Osteoblast (primary cell): ENCODE measurements at places on chromosomes 7 and 10.

DNA sequence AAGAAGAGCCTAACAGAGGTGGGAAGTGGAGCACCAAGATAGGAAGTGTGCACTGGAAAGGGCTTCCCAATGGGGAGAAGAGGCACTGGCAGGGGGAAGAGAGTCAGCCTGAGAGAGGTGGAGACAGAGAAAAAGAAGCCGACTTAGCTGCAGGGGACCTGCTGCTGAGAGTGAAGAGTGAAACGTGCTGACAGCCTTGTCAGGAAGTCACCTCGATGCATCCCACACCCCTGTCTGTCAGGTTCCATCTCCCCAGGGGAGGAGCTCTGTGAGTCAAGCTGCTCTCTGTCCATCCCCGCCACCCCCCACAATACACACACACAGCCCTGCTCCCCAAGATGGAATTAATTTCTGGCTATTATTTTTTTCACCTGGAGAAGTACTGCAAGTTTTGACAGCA lies 14.0 kb downstream of the KAZALD1 start:
- DNase-seq: peak; percentile 27

DNA sequence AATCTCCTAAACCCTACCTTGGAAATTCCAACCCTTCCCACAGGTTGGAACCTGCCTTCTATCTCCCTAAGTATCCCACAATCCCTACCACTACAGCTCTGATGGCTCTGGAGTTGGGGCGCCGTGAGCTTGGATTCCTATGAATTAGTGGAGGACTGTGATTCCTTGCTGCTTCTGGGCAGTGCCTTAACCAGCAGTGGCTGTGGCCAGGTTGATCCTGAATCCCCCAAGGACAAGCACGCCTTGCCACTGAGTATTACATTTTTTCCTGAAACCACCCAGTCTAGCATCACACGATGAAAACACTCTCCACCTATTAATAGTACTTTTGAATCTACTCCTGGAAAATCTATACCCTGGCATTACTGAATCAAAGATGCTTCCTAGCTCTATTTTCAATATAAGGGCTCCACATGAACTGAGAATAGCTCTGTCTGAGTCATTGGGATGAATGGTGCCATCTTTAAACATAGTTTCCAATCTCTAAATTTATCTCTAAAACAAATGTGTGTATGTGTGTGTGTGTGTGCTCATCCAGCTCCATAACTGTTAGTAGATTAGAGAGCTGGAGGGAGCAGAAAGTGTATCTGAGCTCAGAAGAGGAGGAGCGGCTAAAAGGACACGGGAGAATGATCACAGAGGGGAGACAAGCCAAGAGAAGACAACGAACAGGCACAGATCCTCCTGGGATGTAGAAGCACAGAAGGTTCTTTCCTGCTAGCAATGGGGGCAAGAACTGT lies 11.9 kb upstream of the INPP5F start:
- DNase-seq: no peak

GRCh38 chr7:142331941-142332340 lies 74.1 kb upstream of the PRSS58 start:
- DNase-seq: no peak

DNA sequence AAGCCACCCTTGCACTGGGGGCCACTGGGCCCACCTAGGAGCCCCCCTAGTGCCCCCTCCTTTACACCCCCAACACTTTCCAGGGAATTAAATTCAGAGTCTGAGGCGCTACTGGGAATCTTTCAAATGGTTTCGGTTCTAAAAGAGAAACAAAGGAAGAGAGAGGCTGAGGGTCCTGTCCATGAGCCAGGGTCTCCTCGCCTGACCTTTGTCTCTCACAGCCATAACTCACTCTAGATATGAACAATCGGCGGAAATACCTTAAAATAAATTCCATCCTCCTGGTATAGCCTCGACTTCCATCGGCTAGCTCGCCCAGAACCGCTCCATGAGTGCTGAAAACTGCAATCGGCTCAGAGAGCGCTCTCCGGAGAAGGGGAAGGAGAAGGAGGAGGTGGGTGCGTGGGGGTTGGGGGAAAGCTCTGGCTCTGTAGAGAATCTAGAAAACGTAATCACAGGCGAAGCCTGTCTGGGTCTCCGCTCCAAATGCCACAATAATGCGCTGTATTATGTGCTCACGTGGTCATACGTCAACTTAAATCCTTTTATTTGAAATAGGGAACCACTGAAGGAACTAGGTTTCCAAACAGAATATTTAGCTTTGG lies 12.6 kb downstream of the HOXA4 start:
- DNase-seq: peak; percentile 1

DNA sequence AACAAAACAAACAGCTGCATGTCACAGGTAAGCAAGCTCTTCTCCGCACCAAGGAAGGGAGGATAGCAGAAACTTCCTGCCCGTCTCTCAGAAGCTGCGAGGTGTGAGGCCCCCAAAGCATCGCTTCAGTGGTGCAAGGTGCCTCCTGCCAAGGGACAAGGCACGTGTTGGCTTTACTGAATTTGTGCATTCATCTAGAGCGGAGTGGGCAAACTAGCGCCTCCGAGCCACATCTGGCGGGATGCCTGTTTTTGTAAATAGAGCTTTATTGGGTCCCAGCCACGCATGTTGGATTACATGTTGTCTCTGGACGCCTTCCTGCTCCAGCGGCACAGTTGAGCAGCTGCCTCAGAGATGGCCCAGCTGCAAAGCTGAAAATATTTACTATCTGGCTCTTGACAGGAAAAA lies 27.7 kb downstream of the PHYH start:
- peak; percentile 79 for DNase-seq

DNA sequence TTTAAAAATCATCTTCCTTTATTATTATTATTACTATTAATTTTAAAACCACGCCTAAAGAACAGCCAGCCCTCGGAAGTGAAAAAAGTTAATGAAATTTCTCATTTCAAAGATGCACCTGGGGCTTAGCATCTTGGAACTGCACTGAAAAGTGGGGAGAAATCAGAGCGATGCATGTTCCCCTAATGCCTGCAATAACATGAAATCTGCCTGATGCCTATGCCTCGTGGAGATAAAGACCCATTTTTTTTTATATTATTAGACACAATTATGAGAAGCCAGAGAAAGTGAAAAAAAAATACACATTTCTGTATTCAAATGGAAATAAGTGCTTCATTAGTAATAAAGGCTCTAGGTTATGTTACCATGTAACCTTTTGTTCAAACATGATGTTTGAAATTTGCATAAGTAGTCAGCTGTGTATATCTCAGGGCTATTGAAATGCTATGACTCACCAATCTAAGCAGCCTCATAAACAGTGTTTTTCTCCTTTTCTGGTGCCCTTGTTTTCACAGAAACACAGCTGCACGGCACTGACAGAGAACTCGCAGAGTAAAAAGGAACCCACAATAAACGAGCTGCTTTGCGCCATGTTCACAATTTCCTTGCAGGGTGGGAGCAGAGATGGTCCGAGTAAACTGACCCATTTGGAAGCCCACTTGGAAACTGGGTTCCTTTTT lies 175.8 kb upstream of the PRKCQ start:
- peak; percentile 60 for DNase-seq

DNA sequence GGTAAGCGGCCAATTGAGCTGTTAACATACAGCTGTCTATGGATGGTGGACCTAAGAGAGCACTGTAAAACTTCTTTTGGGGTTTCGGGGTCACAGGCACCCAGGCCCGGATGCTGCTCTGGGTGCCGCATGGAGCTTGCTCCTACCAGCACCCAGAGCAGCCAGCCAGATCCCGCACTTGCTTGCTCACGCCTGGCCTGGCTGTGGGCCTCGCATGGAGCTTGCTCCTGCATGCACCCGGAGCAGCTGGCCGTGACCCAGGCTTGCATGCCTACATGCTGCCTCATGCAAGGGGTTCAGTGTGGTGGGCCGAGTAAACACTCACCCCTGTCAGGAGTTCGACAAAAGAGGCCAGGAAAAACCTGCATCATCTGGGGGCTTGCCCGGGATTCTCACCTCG lies 896.9 kb downstream of the SORCS1 start:
- DNase-seq: no peak

- no peak for DNase-seq
Measured at GRCh38 chr7:39650676-39651075, 27.3 kb downstream of the RALA start.

GRCh38 chr10:113735913-113736312 lies 15.6 kb upstream of the PLEKHS1 start:
- DNase-seq: no peak

- no peak for DNase-seq
Measured at GRCh38 chr7:86469680-86470295, 173.9 kb upstream of the GRM3 start.

DNA sequence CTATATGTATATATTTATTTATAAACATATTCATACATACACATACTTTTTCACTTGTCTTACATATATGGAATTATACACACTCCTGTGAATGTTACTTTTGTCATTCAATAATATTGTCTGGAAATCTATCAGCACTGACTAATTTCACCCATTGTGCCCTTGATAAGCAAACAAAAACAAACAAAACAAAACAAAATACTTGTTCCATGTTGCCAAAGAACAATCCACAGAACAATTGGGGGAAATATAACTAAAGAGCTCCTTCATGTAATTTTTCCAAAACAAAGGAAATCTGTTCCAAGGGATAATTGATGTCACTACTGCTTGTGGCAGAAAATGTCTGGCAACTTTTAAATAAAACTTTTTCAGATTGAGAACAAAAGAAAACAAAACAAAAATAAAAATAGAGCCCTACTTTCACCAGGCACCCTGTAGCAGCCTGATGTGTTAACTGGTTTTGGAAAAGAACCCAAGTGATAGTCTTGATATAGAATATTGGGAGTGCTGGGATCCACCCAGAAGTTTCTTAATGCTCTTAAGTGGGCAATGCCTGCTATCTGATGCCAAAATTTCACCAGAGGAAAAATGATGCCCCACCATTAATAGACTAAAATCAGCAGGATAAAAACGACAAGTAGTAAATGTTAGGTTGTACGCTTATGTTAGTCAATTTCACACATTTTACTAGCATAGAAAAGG lies 34.0 kb upstream of the CCDC7 start:
- no peak for DNase-seq

GRCh38 chr7:34772296-34772938 lies 114.4 kb downstream of the NPSR1 start:
- no peak for DNase-seq

DNA sequence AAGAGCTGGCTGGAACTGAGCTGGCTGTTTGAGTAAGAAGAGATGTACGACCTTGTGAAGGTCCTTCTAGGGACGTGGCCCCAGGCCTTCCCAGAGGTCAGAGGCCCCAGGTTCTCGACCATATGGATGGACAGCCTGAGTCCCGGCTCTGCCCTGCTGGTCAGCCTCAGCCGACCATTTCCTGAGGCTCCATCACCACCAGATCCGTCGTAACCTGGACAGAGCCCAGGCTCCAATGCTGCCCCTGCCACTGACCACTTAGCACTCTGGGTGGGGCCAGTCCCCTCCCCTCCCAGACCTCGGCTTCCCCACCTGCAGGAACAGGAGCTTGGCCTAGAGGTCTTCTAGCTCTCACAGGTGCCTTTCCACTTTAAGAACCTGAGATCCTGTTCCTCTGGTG lies 10.6 kb upstream of the INMT start:
- peak; percentile 44 for DNase-seq

GRCh38 chr7:139522830-139523198 lies 671 bp upstream of the CLEC2L start:
- DNase-seq: peak; percentile 84
